ENCODE measurements at places on chromosomes 16 and 17.

GRCh38 chr16:67241008-67241900 is 6.0 kb downstream of the FHOD1 start:
- no peak for DNase-seq

DNA sequence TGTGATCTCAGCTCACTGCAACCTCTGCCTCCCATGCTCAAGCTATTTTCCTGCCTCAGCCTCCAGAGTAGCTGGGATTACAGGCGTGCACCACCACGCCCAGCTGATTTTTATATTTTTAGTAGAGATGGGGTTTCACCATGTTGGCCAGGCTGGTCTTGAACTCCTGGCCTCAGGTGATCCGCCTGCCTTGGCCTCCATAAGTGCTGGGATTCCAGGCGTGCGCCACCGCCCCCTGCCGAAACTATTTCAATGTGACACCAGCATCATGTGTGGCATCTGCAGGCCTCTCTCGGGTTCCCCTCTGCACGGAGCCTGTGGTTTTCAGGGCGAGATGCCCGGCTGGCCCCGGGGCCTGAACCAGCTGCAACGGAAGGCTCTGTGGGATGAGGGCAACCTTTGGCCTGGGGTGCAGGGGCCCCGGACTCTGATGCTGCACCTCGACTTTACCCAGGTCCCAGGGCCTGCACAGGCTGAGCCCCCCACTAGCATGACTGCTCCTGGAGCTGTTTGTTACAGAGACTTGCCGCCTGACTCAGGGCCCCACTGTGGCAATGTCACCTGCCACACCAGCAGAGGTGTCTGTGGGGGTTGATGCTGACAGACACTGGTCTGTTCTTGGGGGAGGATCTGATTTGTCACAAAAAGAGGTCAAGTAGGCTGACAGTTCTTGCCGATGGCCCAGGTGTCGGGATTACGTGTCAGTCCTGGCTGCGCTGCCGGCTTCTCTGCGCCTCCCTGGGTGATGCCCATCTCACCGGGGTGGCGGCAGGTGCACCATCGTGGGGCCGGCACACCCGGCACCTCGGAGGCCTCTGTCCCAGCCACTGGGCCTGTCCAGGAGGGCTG is 8.6 kb upstream of the TEX19 start:
- peak; percentile 37 for DNase-seq

DNA sequence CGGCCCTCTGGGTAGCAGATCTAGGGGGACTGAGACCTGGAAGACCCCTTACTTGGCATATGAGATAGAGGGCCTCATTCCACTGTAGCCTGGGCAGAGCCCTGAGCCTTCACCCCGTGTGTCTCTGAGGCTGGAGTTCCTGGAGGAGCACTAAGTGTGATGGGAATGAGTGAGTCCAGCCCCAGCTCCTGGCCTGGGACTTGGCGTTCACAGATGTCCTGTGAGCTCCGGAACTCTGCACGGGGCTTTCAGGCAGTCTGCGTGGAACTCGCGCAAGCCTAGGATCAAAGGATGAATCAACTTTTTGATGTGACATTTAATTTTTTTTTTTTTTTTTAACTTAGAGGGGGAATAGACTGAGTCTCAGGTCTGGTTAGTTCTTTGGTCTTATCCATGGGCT is 1.8 kb downstream of the NKD1 start:
- no peak for DNase-seq

- DNase-seq = no peak
Measured at GRCh38 chr16:69855592-69855991, 93.5 kb downstream of the WWP2 start.

DNA sequence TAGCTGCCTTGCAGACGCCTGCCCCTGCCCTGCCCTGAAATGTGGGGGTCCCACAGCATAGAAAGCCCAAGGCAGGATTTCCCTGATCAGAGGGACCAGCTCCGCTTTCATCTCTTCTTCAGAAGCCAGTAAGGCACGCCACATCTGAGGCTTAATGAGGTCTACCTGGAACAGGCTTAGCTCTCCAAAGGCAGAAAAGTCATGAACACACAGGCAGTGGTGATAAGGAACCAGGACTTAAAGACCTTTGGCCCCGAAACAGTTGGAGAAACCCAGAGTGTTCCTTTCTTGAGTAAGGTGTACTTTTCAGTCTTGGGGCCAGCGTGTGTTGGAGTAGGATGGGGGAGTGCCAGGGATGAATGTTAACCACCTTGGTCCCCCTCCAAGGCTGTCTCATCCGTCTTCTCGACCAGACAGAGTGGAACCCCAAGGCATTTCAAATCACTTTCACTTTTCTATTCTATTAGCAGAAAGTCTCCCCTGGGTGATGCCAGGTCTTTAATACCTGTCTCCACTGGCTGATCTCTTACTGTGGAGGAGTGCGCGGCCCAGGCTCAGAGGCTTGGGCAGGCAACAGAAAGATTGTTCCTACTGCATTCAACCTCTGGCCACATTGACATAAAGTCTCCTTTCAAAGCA is 43.9 kb downstream of the TMEM186 start:
- DNase-seq = no peak

GRCh38 chr17:41781404-41782110 is 5.0 kb downstream of the JUP start:
- DNase-seq = no peak

- DNase-seq = no peak
Measured at GRCh38 chr16:70572050-70572925, 48.7 kb downstream of the SF3B3 start.

DNA sequence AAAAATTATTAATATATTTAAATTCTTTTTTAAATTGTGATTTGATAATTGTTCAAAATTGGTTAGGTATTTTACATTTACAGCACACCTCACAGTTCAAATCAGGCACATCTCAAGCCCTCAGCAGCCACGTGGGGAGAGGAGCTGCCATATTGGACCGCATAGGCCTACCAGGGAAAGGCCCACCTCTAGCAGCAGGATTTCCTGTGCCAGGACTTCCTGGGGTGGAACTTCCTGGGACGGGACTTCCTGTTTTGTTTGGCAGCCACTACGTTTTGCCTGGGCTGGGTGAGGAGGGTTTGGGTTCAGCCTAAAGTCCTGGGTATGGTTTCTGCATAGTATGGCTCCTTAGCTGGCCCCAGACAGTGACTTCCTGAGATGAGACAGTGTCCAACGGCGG is 298.5 kb upstream of the FOXF1 start:
- no peak for DNase-seq

- DNase-seq = no peak
Measured at GRCh38 chr16:23941963-23942564, 106.3 kb downstream of the PRKCB start.

GRCh38 chr16:11051879-11052808 is 107.8 kb downstream of the CLEC16A start:
- peak; percentile 25 for DNase-seq

GRCh38 chr17:71558901-71559300 is 561.9 kb upstream of the SOX9 start:
- DNase-seq = no peak

GRCh38 chr17:7897773-7898172 is 9.2 kb downstream of the CHD3 start:
- no peak for DNase-seq

- no peak for DNase-seq
Measured at GRCh38 chr16:10950393-10950792, 6.0 kb downstream of the CLEC16A start.

- no peak for DNase-seq
Measured at GRCh38 chr16:5018793-5019192, 14.9 kb downstream of the NAGPA start.

GRCh38 chr16:78045865-78046581 is 23.7 kb downstream of the CLEC3A start:
- no peak for DNase-seq

- no peak for DNase-seq
Measured at GRCh38 chr16:25959221-25959620, 267.5 kb downstream of the HS3ST4 start.

DNA sequence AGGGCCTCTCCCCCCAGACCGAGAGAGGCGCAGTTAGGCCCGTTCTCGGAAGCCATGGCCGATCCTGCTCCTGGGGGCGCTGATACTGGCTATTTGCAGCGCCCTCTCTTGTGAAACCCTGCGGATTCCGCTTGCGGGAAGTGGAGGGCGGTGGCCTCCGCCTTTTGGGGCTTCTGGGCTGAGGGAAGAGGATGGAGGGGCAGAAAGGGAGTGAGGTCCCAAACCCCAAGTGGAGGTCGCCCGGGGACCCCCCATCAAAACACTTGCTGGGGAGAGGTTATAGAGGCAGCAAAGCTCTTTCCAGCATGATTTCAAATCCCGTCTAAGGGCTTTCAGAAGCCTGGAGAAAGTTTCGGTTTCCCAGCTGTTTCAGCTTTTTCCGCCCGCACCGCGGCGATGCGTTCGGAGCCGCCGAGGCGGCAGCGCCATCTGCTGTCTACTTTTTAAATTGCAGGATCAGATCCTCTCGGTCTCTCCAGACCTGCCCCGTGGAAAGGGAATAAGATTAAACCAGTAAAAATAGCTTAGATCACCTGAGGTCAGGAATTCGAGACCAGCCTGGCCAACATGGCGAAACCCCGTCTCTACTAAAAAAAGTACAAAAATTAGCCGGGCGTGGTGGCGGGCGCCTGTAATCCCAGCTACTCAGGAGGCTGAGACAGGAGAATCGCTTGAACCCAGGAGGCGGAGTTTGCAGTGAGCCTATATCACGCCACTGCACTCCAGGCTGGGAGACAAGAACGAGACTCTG is 15.8 kb downstream of the SNX20 start:
- DNase-seq = peak; percentile 85

- no peak for DNase-seq
Measured at GRCh38 chr17:29929006-29929532, 959 bp downstream of the SSH2 start.

- no peak for DNase-seq
Measured at GRCh38 chr17:79049821-79050220, 24.8 kb upstream of the ENGASE start.

DNA sequence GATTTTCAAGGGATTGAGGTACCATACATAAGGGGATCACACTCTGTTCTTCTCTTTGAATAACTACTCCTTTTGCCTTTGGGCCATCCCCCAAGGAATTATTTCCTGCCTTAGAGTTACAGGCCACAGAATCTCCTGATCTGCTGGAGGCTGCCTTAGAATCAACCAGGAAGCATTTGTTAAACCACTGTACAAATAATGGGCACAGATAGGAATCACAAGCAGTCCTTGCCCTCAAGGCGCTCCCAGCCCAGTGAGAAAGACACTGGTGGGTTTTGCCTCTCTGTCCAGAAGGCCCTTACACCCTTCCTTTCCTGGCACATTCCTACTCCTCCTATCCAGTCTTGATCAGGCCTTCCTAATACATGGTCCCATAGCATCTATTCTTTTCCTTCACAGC is 45.9 kb downstream of the MRTFB start:
- no peak for DNase-seq

DNA sequence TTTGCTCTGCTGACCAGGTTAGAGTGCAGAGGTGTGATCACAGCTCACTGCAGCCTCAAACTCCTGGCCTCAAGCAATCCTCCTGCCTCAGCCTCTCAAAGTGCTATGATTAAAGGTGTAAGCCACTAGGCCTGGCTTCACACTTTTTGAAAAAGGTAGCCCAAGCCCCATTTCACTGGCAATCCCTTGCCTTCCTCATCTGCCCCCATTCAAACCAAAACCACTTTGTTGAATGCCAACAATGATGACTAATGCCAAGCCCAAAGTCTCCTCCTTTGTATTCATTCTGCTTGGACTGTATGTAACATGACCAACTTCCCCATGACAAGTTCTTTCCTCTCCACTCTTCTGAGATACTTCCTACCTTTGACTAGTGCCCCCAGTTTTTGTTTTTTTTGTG is 33.1 kb downstream of the N4BP1 start:
- no peak for DNase-seq

DNA sequence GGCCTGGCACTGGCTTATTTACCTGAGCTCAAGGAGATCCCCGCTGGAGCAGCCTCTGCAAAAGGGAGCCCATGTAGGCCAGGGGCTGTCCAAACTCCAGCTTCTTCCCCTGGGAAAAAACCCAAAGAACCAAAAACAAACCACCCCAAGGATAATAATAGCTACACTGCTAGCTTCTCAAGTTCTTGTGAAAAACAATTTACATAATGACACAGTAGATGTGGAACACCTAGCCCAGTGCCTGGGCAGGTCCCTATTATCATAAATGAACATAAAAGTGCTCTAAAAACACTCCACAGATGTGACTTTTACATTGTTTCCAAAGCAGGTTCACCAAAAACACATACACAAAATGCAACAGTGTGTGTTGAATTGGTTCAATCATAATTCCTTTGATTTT is 27.3 kb downstream of the CENPV start:
- no peak for DNase-seq

DNA sequence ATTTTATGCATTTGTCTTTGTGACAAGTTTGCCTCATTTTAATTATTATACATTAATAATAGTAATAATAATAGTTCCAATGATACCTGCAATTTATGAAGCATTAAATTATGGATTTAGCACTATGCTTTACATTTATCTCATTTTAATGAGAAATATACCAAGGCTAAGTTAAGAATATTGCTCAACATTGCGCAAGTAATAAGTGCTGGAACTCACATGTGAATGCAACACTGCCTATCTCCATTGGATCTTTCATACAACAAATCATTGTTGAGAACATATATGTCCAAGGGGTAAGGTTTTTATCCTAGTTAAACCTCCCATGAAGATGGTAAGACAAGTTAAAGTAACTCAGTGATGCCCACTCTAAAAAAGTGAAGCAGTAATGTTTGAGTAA is 703.7 kb upstream of the SOX9 start:
- DNase-seq = no peak

DNA sequence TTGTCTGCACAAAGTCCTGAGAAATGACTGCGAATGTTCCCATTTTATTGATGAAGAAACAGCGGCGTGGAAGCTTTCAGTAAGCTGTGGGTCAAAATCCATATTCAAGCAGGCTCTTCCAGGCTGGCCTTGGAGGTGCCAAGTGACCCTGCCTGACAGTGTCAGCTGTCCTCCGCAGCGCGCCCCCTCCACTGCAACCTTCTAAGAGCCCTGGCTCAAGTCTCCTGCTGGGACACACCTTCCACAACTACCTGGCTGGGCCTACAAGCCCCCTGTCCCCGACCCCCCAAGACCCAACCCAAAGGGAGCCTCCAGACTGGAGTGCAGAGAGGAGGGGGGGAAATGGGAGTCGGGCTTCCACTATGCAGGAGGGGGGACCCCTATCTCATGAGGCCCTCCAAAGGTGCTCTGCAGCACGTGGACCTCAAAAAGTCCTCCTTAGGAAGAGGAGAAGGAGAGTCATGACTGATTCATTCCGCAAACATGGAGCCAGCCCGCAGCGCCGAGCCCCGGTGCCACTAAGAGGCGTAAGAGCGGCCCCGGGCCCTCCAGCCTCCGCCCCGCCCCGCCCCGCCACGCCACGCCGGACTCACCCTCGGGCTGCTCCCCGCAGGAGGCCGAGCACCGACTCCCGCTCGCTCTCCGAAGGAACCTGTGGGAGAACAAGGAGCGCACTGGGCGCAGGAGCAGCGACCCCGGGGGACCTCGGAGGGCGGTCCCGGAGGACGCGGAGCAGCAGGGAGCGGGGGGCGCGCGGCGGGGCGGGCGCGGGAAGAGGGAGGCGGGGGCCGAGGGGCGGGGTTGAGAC is 574 bp downstream of the MPP3 start:
- no peak for DNase-seq

DNA sequence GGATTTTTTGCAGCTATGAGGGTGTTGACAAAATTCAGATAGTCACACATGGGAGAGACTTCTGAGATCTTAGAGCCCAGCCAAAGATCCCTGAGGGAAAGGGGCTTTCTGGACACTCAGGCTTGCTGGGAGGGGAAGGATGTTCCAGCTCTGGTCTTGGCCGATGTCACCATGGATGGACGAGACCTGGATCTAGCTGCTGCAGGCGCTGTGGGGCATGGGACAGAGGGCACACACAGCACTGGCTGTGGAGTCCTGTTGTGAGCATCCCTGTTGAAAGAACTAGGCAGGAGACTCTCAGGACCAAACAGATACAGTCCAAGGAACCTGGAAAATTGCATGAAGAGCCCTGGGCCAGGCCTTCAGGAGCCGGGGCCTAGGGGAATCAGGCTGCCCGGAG is 80.1 kb upstream of the SDK2 start:
- DNase-seq = no peak
